AG04450 (cell line): ENCODE measurements at places on chromosomes 16 and 17.

DNA sequence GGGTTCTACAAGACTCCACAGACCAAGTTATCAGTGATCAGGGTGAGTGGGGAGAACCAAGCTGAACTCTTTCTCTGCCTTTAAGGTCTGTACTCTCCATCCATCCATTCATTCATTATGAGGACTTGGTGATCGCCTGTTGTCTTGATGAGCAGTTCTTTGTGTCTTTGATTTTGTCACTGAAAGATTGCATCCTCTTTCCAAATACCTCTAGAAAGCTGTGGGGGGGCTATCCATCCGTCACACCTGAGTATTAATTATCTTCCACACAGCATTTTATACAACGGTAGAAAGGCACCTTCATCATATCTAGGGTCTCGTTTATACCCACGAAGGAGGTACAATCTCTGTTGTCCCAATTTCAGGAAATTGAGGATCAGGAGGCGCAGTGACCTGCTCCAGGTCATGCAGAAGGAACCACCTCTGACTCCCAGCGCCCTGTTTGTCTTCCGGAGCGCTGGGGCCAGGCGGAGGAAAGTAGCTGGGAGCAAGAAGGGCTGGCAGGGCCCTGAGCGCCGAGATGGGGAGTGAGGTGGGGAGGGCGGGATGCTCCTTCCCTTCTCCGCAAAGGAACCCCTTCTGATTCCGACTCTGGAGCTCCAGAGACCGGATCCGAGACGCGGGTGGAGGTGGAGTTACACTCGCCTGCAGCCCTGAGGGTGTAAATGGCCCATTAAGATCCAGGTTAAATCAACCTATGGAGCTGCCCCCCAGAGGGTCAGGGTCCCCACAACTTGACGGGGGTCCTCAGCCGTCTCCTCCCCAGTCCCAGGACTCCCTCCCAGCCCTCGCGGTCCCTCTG lies 605 bp upstream of the ABAT start:
- no peak for DNase-seq

DNA sequence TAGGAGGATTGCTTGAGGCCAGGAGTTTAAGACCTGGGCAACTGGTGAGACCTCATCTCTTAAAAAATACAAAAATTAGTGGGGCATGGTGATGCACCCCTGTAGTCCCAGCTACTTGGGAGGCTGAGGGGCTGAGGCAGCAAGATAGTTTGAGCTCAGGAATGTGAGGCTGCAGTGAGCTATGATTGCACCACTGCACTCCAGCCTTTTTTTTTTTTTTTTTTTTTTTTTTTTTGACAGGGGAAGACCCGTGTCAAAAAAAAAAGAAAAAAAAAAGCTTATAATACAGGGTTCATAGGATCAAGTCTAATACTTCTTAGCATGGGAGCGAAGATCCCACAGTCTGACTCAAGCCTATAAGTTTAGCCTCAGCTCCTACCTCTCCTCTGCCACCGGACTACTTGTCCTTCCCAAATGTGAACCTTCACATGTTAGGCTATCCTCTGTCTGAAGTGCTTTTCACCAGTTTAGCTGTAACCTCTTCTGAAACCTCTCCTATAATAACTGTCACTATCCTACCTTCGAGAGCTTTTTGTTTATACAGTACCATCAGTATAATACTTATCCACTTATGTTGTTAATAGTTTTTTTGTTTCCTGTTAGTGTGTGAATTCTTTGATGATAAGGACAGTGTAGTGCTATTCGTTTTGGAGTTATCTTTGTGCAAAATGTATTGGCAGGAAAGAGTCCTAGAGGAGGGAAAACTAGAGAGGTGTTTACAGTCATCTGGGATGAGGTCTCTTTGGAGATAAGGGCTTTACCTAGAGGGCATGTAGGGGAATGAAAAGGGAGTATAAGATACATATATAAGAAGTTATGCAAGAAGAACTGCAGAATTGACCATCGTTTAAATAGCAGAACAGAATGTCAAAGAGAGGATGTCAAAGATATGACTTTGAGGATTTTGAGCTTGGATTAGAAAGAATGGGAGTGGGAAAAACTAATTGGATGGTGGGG lies 15.5 kb downstream of the CPD start:
- DNase-seq, result no peak

DNA sequence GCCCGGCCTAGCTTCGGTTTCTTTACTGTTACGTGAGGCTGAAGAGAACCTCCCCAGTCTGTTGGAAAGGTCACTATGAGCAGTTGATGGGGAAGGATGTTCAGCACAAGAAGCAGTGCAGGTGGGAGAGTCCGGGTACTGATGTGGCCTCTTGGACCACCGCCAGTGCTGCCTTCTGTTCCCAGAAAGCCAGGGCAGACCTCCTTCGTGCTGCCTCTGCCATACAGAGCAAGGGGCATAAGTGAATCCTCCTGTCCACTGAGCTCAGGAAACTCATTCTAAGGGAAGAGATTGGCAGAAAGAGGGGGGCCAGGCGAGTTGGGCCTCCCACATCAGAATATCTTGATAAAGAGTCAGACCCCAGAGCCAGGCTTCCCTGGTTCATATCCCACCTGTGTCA lies 3.7 kb downstream of the PPP4C start:
- no peak for DNase-seq

DNA sequence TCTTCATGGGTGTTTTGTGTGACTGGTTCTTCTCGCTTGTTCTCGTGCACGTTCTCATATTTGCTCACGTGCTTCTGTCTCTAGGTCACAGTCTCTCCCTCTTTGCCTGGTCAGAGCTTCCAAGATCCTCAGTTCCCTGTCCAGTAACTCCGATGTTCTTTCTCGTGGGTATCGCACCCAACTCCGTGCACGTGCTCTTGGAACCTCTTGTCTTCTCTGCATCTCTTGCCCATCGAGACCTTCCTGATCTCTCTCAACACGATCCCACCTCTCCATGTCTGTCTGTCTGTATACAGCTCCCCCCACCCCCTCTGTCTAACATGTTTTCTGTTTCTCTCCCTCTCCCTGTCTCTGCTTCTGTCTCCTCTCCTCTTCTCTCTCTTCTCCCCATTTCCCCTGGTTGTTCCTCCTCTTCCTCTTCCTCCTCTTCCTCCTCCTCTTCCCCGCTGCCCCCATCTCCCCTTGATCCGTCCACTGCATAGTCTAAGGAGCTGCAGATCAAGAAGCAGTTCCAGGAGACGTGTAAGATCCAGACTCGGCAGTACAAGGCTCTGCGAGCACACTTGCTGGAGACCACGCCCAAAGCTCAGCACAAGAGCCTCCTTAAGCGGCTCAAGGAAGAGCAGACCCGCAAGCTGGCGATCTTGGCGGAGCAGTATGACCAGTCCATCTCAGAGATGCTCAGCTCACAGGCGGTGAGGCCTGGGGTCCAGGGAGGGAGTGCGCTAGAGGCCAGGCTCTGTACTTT lies 6.1 kb downstream of the HIRIP3 start:
- no peak for DNase-seq

GRCh38 chr17:64056269-64057005 lies 36.0 kb upstream of the ICAM2 start:
- DNase-seq, result no peak

GRCh38 chr16:82955741-82956348 lies 329.1 kb downstream of the CDH13 start:
- no peak for DNase-seq

DNA sequence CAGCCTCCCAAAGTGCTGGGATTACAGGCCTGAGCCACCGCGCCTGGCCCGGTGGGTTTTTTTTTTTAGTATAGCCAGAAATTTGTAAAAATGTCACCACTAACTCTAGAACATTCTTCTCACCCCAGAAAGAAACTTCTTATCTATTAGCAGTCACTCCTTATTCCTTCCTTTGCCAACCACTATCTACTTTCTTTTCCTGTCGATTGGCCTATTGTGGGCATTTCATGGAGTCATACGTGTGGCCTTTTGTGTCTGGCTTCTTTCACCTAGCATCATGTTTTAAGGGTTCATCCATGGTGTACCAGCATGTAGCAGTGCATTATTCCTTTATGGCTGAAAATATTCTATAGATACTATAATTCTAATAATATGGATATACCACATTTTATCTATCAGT lies 3.6 kb downstream of the CYB5D2 start:
- no peak for DNase-seq

DNA sequence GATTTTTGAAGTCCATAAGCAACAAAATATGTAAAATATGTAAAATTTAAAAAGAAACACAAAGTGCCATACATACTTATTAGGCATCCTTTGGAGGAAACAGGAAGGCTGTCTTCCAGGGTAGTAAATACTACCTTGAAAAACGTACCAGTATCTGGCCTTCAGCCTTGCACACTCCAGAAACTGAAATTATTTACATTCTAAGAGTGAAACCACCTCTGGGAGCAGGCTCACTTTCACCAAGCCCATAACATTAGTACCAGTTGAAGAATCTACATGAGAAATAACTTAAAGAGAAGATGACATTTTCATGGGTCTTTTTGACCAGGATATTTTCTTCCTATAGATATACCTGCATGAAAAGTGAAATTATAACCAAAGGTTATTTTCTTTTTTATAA lies 6.4 kb downstream of the KRTAP9-1 start:
- no peak for DNase-seq

- DNase-seq, result no peak
Observed at GRCh38 chr16:86443508-86444147, 66.7 kb upstream of the FOXF1 start.

GRCh38 chr17:48559840-48560817 lies 15.2 kb upstream of the HOXB2 start:
- no peak for DNase-seq

- DNase-seq, result no peak
Observed at GRCh38 chr17:58758890-58759289, 3.2 kb downstream of the PPM1E start.

GRCh38 chr17:43769859-43770258 lies 8.9 kb downstream of the DUSP3 start:
- DNase-seq, result no peak

- peak; percentile 97 for DNase-seq
Observed at GRCh38 chr17:78383725-78384471, 5.4 kb downstream of the PGS1 start.

- no peak for DNase-seq
Observed at GRCh38 chr16:57358527-57359095, at the start of gene CCL22. TSS of gene CCL22 (plus strand) at chr16:57358783. CDS start at chr16:57358817, 34 bp downstream.

DNA sequence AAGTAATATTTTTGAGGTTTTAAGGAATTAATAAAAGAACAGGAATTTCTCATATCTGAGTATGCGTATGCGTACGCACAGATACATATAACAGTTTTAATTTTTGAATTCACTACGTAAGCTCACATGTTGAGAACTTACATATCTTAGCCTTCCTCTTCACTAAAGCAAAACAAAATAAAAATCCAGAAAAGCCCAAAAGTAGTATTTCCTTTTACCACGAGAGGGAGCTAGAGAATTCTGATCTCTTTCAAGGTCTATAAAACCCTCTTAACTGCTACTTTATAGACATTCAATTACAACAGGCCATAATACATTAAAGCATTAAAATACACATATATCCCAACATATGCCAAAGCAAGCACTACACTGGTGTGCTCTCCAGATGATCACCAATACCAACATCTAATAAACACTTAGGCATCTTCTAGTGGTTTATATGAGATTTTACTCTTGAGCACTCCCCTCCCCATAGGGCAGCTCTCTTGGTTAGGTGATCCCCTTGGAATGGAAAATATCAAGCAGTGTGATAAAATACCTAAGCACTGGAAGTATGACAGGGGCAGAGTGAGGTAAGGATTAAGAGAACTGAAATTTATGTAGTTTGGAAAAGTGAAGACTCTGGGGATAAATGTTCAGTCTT lies 94.0 kb downstream of the SKAP1 start:
- DNase-seq, result peak; percentile 26

GRCh38 chr17:8685381-8685780 lies 54.9 kb upstream of the MYH10 start:
- DNase-seq, result no peak

DNA sequence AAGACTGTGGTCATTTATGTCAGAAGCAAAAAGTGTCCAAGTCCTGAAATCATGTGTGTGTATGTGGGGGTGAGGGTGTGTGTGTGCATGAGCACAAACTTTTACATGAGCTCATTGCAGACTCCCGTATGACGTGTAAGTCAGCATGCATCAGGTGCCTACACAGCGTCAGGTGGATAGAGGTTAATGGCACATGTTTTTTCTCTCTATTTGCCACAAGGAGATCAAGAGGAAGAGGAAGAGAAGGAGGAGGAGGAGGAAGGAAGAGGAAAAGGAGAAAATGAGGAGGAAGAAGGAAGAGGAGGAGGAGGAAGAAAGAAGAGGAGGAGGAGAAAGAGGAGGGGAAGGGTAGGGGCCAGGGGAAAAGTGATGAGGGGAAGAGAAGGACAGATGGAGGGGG lies 178.0 kb upstream of the DYNLRB2 start:
- no peak for DNase-seq

DNA sequence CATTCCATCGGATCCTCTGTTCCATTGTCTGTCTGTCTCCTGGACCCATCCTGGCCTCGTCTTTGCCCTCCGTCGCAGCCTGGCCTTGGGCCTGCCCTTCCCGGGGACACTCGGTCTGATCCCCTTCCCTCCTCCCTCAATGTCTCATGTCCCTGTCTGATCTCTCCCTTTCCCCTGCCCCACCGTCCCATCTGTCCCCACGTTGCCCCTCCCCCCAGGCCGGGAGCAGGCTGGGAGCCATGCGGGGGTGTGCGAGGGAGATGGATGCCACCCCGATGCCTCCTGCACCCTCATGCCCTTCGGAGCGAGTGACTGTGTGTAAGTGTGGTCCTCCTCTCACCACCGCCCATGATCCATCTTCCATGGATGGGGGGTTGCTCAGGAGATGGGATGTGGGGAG lies 5.3 kb upstream of the ATP2A1 start:
- no peak for DNase-seq

- no peak for DNase-seq
Observed at GRCh38 chr16:11109566-11109965, 146.4 kb downstream of the SOCS1 start.

- no peak for DNase-seq
Observed at GRCh38 chr17:49787884-49788477, 500 bp upstream of the KAT7 start.

- no peak for DNase-seq
Observed at GRCh38 chr17:2703181-2703580, 8.4 kb downstream of the CLUH start.

DNA sequence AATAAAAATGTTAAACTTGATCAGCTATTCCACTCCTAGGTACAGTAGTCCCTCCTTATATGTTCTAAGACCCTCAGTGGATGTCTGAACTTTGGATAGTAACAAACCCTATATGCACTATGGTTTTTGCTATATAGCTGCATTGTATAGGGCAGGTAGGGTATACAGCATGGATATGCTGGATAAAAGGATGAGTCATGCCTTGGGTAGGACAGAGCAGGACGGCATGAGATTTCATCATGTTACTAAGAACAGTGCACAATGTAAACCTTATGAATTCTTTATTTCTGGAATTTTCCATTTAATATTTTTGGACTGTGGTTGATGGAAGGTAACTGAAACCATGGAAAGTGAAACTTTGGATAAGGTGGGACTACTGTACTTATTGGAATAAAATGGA lies 235.1 kb downstream of the CEP112 start:
- DNase-seq, result no peak
